Activated CD4-positive, CD25-positive, alpha-beta regulatory T cell treated with anti-CD3 and anti-CD28 coated beads, Interleukin-2, amount 50 U/mL, for 24 hours (primary cell): ENCODE measurements at places on chromosomes 1 and 21.

- ATAC-seq: no peak
Observed at GRCh38 chr1:201288765-201289164, 5.5 kb downstream of the PKP1 start.

DNA sequence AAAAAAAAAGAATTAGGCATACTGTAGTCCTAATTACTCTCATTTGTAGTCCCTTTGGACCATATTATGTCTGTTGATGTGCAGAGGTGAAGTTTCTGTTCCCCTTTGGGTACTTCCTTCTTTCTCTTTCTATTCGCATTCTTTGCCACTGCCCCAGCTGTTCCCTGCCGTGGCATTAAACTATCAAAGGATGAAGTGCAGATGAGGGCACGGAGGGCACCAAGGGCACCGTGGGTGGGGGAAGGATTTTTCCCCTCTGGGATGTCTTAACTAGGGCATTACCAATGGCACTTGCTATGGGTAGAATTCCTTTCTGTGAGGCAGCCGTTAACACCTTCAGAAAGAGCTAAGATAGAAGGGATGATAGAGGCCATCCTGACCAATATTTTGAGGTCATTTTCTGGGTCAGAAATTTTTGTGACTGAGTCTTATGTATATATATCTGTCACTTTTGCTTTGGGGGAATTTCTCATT lies 4.9 kb upstream of the MAPKAPK2 start:
- ATAC-seq: peak; percentile 50

GRCh38 chr1:228097333-228098081 lies 5.6 kb downstream of the C1orf35 start:
- no peak for ATAC-seq

DNA sequence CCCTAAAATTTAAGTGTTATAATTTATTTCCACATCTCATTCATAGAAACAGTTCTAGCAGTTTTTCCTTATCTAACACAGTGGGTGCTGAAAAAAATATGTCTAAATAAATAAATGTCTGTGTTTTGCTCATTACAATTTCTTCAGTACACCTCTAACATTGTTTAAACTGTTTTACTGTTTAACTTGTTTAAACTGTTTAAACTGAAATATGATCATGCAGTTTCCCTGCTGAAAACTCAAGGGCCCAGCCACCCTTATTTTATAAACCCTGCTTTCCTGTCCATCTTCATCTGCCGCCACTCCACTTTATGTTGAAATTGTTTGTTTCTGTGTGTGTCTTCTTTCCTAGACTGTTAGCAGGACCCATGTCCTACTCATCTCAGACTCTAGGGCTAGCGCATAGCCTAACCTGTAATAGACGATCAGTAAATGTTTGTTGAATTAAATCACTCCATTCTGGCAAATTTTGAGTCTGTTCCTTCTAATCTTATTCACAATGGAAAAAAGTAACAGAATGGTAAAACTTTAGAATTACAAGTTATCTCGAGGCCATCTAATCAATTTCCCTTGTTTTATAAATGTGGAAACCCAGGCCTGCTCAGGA lies 9.4 kb upstream of the PIK3C2B start:
- ATAC-seq: no peak
